ENCODE measurements at places on chromosomes 2 and 18.

GRCh38 chr2:71697106-71698004 is 244.0 kb downstream of the DYSF start:
- no peak for DNase-seq

DNA sequence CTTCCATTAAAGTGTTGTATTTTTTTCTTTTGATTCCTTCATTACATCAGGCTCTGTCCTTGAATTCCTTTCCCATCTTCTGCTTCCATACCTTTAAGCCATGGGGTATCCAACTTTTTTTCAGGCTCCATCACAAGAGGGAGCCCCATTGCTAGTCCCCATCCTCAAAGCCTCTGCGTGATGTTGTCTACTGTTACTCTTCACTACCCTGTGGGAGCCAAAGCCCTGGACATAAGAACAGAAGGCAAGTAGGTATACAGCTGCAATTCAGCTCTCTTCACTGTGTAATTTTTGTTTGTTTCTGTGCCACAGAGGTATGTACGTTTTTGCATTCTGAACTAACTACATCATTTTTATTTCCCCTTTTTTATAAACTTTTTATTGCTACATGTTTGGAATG is 36.6 kb upstream of the CCNYL1 start:
- no peak for DNase-seq

DNA sequence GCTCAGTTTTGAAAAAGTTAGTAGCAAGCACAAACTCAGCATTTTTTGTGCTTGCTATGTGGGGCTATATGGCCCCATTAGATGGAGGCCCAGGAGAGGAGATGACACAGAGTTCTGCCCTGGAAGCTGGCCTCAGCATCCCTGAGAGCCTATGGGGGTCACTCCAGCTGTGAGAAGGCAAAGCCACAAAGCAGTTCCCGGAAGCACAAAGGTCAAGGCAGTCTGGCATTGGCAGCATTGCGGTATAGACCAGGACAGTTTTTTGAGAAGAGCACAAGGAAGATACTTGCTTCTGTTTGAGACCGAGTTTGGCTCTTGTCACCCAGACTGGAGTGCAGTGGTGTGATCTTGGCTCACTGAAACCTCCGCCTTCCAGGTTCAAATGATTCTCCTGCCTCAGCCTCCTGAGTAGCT is 7.5 kb upstream of the ITPRIPL1 start:
- no peak for DNase-seq

- DNase-seq = no peak
Observed at GRCh38 chr2:178084273-178084672, 11.7 kb upstream of the PDE11A start.

DNA sequence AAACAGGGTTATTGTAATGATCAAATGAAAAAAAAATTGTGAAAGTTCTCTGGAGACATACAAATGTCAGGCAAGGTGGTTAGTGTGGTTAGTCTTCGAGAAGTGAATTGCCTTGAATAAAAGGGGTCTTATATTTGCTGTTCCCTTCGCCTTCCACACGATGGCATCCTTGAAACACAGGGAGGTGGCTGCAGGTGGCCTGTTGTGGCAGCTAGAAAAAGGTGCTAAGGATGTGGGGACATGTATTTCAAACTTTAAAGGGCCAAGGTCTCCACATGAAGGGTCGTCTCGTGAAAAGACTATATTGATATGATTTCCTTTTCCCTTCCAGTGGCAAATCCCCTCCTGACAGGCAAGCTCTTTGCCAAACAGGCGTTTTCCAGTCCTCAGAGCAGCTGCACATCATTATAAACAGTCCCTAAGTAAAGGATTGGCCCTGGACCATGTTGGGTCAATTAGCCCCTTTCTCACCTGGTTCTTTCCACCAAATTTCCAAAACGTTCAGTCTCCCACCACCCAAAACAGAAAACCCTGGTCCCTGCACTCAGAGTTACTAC is 68.5 kb downstream of the COPS8 start:
- peak; percentile 25 for DNase-seq

GRCh38 chr2:74529357-74530238 is at the start of the genes AUP1 and HTRA2:
Gene AUP1 (minus strand): TSS chr2:74529706. CDS start chr2:74529629, 77 bp downstream.
Gene HTRA2 (plus strand): TSS chr2:74529933. CDS start chr2:74530007, 74 bp downstream.
- DNase-seq = peak; percentile 78

DNA sequence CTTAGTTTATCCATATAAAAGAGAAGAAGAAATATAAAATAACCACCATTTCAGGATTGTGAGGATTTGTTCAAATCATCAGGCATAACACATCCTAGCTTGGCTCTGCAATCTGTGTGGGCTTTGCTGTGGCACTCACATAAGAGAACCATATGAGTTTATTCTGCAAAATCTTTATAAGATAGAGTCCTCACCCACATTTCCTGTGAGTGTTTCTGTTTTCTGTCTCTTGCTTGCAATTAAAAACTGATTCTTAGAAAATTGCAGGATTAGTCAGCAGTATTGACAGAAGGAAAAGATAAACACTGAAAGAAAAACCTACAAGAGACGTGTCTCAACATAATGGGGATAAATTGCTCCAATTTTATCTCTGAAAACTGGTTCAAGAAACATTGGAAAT is 258.5 kb downstream of the RND3 start:
- no peak for DNase-seq

DNA sequence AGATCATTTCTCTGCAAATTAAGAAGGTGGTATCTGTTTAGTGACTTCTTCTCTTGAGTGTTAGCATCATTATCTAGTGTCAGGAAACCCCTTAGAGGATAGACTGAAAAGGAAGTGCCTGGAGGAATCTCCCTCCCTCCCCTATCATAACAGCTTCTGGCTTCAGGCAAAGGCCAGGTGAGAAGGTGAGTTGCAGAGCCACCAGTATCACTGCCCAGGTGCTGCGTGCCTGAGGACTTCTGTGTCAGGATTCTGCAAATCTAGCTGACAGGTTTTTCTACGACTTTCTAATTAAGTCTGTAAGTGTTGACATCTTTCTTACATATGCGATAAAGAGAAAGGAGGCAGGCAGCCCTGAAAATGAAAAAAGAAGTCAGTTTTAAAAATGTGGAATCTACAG is 111.9 kb downstream of the CCDC85A start:
- no peak for DNase-seq

- no peak for DNase-seq
Observed at GRCh38 chr2:229344955-229345354, 73.9 kb upstream of the PID1 start.

DNA sequence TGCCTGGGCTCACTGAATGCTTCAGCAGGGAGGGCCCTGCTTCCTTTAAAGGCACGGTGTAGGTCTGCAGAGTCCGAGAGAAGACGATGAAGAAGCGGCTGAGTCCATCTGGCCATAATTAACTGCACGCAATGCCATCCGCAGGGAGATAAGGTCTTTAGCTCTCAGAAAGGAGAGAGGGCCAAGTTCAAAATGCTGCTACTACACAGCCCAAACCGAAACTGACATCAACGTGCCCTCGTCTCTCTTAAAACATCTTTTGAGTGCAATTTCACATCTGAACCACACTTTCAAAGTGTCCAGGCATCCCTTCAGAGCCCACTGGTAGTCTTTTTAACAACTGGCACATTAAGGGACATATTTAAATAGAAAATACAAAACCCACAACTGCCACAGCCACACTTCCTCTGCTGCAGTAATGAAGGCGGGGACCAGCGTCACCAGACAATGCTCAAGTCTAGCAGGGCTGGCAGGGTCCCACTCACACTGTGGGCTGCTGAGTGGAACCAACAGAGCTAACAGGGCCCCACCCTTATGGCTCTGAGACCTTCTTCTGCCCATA is 35.8 kb downstream of the ST3GAL5 start:
- peak; percentile 57 for DNase-seq

All from T-helper 17 cell (primary cell).